ENCODE measurements at places on chromosomes 13 and 19.
A peak's percentile ranks its signal among the peaks of the same experiment; 100 is the strongest.

GRCh38 chr19:42553292-42554045 is 25.2 kb upstream of the CEACAM1 start:
- DNase-seq, result no peak

- DNase-seq, result no peak
Measured at GRCh38 chr13:42076309-42076713, 27.9 kb downstream of the DGKH start.

- DNase-seq, result no peak
Measured at GRCh38 chr19:574658-575526, 2.5 kb downstream of the BSG start.

DNA sequence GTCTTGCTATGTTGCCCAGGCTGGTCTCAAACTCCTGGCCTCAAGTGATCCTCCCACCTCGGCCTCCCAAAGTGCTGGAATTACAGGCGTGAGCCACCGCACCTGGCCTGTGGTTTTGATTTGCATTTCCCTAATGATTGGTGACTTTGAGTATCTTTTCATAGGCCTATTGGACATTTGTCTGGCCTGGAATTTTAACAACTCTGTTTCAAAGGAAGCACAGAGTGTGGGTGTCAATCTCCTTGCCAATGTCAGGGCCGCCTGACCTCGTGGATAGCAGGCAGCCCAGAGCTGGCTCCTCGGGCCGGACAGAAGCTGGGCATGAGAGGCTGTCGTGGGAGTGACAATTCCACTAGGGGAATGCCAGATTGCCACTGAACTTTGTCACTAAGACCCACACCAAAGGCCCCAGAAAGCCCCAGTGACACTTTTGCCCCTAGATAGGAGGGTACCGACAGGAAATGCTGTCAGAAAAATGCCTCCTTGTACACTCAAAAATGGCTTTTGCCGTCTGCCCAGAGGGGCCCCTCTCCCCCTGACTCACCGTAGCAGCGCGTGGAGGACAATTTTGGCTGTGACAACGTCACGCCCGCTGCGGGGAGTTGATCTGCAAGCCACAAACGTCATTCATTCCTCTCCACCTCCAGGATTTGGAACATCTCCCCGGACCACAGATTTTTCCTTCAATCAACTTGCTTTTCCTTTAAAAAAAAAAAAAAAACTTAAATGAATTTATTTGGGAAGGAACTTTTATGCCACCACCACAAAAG is 11.7 kb upstream of the ADGRE5 start:
- DNase-seq, result peak; percentile 89

DNA sequence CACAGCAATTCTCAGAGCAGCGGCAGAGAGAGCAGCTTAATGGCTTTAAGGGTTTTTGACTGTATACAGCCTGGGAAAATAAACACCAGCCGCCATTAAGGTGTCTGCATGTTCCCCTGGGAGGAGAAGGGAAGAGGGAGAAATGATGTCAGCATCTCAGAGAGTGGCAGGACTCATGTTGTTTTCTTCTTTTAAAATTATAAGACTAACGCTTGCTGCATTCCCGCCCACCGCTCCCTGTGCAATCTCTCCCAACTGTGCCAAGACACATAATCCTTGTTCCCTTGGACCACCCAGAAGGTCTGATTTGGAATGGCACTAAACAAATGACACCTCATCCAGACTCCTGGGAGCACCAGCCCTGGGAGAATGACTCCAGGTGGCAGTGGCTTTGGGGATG is 27.7 kb upstream of the FAM216B start:
- no peak for DNase-seq

DNA sequence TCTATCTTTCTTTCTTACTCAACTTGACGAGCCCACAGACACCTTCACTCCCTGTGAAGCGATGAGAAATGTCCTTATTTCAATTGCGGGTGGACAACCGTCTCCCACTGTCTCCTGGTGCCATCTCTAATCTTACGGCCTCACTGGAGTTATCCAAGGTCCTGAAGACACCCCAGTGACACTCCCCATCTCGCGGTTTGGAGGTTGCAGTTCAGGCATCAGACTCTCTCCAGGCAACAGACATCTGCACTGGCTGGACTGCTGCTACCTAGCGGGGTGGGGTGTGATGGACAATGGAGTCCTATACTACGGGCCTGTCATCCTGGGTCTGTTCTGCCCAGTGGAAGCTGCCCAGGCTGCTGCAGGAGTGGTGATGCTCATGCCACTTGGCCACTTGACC is 18.3 kb upstream of the IRS2 start:
- no peak for DNase-seq

- DNase-seq, result no peak
Measured at GRCh38 chr13:100483841-100484381, 104.7 kb downstream of the GGACT start.

GRCh38 chr19:49411681-49412326 is 11.4 kb downstream of the PTH2 start:
- no peak for DNase-seq

DNA sequence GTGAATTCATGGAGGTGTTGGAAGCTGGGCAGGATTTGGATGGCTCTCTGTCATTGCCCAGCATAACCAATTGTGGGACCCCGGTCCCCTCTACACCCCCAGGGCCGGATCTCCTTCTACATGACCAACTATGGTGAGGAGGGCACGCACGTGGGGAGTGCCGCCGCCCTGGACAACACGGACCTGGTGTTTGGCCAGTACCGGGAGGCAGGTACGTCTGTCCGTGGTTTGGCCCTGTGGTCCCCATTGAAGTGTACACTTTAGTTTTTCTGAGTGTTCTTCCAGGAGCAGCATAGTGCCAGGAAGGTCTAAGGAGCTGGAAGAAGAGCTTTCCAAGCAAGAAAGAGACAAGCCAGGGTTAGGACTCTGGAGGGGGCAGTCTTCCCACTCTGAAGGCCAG is 13.2 kb downstream of the B3GNT8 start:
- no peak for DNase-seq

DNA sequence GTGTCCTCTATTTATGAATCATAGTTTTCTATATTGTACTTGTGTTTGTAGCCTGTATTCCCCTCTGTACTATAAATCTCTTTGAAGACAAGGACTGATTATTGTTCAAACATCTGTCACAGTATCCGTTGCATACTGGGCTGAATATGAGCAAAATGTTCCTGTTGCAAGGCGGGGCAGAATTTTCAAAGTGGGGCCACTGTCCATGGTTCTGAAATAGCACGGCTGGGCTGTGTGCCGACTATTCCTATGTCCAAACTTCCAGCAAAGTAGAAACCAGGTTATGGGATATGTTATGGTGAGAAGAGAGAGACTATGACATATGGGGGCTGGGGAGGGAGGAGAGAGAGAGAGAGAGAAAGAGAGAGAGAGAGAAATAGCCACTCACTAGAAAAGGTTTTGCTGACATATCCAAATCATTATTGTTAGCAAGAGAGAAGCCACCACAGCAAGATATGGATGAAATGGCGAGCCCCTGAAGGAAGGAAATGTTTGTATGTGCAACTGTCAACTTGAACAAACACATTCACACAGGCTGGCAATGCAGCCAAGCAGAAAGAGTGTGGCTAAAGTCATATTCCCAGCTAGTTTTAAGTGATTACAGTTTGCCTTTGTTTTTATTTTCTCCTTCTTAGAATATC is 107.0 kb upstream of the GPR12 start:
- no peak for DNase-seq

- no peak for DNase-seq
Measured at GRCh38 chr13:73335210-73335609, 276.4 kb downstream of the KLF5 start.

GRCh38 chr19:38788478-38789243 is at the start of gene LGALS7B:
Gene LGALS7B, plus strand, starts transcription at chr19:38789200. Its CDS starts 27 bp downstream, at chr19:38789227.
- no peak for DNase-seq

DNA sequence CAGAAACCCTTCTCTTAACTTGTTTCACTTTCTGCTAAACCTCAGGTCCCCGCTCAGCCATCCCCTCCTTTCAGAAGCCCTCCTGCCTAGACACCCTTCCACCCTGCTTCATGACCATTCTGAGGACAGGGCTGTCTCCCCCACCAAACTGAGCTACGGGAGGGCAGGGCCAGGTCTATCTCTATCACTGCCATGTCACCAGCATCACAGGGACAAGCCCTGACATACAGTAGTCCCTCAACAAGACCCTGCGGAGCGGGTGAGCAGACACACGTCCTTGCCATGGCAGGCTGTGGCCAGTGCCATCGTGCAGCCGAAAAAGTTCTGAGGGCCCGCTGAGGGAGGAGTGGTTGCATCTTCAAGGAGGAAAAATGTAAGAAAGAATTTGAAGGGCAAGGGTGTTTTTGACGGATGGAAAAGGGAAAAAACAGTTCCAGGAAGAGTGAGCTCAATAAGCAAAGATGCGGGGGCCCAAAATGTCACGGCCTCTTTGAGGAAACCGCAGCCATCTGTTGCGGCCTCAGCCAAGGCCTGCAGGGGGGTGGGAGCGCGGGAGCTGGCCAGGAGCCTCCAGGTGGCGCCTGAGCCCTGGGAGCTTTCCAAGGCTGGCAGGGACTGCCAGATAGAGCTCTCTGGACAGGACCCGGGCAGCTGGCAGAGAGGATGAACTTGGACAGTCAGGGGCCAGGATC is 8.1 kb downstream of the PTGIR start:
- no peak for DNase-seq

- no peak for DNase-seq
Measured at GRCh38 chr13:22196777-22197176, 525.9 kb downstream of the FGF9 start.

DNA sequence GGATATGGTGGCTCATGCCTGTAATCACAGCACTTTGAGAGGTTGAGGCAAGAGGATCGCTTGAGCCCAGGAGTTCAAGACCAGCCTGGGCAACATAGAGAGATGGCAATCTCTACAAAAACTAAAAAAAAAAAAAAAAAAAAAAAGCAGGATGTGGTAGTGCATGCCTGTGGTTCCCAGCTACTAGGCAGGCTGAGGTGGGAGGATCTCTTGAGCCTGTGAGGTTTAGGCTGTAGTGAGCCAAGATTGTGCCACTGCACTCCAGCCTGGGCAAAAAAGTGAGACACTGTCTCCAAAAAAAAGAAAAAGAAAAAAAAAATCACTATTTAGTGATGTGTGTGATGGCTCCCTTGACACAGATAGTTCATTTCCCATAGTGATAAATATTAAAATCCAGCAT is 365.0 kb upstream of the NBEA start:
- DNase-seq, result no peak

DNA sequence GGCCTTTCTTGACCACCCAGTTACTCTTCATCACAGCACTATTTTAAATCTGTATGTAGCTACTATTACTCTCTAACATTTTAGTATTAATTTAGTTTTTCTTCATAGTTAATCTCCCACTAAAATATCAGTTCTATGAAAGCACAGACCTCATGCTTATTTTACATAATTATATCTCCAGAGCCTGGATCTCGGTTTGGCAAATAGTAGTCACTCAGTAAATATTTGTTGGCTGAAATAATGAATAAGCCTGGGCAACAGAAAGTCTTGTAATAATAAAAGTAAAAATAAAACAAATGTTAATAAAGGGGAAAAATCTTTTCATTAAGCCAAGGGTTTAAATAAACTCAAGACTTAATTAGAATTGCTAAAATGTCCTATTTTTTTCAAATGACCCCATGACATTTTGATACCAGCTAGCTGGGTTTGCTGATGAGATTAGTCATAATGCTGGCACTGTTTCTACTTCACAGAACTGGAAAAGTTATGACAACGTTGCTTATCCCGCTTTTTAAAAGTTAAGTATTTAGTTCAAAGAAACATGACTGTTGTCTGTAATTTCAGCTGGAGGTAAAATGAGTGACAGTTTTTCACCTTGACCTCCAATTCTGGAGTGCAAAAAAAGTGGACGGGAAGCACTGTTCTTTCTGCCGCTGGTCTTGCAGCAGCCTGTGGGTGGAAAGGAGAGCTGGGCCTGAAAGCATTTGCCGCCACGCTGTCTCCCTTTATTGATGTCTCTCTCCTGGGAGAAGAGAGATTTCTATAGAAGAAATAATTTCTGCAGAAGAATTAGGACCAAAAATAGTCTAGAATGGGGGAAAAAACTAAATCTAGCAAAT is 85.2 kb upstream of the SPATA13 start:
- no peak for DNase-seq

DNA sequence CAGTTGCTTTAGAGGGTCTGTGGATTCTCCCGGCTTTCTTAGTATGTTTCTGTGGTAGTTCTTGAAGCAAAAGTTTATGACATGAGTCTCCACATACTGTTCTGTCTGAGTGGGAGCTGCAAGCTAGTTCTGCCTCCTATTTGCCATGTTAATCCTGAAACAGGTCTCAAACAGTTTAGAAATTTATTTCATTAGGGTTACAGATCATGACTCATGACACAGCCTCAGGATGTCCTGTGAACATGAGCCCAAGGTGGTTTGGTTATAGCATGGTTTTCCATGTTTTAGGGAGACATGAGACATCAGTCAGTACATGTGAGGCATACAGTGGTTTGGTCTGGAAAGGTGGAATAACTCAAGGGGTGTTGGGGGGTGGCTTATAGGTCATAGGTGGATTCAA is 77.5 kb downstream of the FNDC3A start:
- DNase-seq, result no peak

DNA sequence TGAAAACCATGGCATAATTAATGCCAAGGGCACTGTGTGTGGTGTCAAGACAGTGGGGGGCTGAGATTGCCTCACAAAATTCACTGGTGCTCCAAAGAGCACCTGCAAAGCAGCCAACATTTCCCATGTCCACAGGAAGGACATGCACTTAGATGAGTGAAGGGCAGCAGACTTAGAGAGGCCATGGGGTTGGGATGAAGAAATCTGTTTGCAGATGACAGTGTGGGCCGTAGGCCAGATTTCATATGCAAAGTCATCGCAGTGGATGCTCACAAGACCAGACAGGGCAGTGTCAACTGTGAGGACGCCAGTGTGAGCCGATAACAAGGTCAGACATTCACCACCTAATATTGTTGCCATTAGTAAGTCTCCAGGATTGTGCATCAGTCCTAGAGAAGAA is 773.4 kb downstream of the EFNB2 start:
- DNase-seq, result no peak

- DNase-seq, result no peak
Measured at GRCh38 chr13:94997126-94997525, 284.8 kb upstream of the SOX21 start.

GRCh38 chr19:11347546-11348039 is 1.3 kb downstream of the CCDC159 start:
- DNase-seq, result no peak

- DNase-seq, result no peak
Measured at GRCh38 chr19:728011-728410, 19.3 kb downstream of the PALM start.

GRCh38 chr19:45968626-45969025 is 5.0 kb downstream of the NOVA2 start:
- DNase-seq, result no peak

DNA sequence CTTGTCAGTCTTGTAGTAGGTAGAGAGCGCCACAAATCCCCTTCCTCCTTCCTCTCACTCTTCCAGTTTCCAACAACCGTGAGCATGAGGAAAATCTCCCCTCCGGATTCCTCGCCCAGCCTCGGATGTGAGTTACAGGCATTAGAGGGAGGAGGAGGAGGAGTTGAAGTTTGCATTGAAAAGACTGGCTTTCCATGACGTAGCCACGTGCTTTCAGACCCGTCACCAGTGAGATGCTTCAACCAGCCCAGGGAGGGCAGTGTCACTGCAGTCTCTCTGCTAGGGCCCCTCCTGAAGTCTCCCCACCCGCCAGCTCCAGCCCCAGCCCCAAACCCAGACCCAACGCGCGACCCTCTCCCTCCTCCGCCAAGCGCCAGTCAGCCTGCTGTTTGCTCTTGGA is 442 bp upstream of the FGF14 start:
- peak; percentile 54 for DNase-seq

GRCh38 chr13:49539746-49540145 is 44.0 kb downstream of the PHF11 start:
- DNase-seq, result no peak

All from T-helper 2 cell (primary cell).